ENCODE measurements at places on chromosomes 5 and 9.

DNA sequence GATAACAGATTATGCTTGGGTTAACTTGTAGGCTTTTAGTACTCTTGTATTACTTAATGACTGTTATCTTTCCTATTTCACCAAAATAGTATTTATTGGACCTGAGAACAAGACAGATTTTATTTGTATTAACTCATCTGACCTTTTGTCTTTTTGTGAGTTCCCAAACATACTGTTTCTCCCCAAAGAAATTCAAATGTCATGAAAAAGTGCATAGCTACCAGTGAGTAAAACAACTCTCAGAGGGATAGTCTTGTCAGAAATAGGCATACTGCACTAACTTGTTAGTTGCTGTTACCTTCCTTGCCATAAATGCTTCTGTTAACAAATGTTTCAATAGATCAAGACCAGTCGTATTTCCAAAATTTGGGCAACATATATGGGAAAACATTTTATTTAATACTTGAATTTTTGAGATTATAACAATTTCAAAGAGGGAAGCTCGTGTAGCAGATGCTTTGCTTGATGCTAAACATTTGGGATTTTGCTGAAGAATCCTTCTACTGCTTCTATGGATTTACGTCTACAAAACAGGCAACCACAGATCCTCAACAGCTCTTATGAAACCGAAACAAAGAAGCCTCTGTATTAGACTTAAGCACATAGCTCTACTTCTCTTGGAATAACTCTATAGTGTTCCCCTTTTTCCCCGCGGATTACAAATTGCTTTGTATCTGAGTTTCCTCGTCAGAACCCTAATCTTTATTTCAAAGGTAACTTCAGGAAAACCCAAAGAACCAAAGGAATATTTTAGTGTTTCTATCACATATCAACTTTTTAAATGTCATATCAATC is 248.8 kb downstream of the MCTP1 start:
- DNase-seq, result no peak

DNA sequence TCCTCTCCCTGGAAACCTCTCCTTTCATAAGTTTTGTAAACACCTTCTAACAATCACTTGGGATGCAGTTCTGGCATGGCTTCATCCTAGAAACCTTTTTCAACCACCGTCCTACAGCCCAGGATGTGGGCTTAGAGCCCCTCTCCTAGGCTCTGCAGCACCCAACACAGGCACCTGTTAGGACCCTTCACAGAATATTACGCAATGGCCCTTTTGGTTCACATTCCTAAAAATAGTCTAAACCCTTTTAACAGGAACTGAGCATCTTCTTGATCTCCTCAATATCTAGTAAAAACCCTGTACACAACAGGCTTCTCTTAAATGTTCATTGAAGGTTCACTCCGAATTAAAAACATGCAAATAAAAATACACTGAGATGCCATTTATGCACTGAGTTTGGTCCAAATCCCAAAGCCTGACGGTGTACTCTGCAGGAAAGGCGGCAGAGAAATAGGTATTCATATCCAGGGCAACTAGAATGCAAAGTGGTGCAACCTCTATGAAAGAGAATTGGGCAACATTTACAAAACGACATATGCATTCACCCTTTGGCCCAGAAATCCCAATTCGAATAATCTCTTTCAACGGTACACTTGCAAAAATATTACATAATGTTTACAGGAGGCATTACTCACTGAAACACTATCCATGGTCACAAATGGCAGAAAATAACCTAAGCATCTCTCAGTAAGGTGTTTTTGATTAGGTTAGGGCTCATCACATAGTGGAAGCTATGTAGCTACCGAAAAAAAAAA is 169.3 kb downstream of the SEMA5A start:
- no peak for DNase-seq

DNA sequence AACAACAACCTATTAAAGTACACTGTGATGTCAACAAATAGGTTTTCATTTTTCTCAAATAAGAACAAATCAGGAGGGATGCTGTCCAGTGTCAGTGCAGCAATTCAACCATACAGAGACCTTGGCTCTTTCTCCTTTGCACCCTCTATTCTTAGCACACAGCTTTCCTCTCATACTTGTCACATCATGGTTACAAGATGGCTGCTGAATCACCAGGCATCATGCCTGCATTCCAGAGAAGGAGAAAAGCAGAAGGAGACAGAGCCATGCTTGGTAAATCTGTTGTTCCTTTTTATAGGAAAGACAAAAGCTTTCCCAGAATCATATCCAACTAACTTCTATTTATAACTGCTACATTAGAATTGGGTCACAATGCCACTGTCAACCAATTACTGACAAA is 124.7 kb upstream of the VLDLR start:
- DNase-seq, result no peak

DNA sequence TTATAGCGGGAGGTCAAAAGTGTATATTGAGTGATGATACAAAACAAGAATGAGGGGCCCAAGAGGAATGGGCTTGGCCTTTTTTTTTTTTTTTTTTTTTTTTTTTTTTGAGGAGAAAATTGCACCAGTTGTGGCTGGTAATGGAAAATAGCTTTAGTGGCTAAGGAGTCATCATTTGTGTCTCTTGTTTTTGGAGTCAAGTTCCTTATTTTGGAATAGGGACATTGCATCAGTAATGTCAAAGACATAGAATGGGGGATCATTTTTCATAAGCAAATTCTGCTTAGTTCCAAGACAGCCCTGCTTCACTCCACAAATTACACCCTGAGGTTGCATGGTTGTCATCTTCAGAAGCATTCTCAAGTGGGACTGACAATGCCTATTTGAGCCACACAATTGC is 137.4 kb downstream of the STK32A start:
- no peak for DNase-seq
